NB4 (cell line): ENCODE measurements at places on chromosomes 7 and 10.

DNA sequence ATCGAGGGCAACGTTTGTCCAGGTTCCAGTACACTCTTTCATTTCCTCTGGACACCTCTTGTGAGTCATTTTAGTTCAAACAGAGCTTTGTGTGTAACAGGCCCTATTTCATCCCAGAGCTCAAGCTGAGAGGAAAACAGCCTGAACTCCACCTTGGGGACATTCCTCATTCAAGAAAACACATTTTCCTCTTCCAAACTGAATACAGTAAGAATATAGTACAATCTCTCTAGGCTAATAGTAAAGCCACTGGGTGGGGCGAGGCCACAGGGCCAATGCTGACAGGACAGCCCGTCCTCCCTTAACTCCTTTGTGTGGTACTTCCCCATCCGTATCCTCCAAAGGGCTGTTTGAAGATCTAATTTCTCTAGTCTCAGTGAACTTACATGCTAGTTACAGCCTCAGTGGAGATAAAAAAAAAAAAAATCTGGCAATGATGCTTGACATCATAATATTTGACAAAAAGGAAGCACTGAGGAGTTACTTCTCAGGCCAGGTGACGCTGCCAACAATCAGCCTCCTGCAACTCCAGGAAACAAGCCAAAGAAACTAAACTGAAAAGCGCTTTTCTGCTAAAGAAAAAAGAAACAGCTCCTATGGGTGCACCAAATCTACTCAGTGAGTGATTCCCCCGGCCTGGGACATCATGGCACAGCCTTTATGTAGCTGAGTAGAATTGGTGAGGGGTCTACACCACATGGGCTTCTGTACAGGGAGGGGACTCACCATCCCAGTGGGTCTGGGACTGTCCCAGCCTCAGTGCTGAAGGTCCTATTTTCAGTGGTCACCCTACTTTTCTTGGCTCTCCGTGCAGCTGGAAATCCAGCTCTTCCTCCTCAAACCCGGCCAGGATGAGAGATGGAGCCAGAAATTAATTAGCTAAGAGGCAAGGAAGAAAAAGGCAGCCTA lies 238.2 kb upstream of the NEBL start:
- DNase-seq, result no peak

GRCh38 chr10:102407425-102408130 lies 11.0 kb downstream of the PSD start:
- DNase-seq, result no peak

DNA sequence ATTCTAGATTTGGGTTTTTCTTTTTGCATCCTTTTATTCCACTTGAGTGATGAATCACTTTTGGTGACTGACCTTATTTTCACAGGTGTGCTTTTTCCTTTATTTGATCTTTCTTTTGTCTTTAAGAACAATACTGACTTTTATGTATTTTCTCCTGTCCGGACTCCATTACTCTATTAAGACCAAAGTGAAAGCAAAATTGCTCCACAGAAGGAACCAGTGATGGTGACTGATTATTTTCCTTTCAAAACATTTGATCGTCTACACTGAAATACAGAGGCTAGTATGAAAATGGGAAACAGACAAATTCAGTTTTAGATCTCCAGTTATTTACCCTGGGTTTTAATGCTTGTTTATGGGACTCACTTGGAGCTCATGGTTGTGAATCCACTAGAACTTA lies 15.5 kb downstream of the EXOC4 start:
- no peak for DNase-seq

DNA sequence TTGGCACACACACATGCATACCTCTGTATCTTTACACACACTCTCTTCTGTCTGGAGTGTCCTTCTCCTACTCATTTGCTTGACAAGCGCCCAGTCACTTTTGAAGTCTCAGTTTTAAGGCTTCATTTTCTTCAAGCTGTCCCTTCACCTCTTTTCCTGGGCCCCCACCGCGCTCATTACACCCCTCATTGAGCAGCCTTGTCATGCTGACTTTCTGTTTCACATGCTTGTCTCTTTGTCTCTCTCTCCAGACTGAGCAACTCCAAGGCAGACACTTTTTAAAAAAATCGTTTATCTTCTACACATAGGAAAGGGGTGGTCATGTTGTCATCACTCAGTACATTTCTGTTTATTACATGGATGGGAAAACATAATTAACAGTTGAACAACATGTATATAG lies 225.2 kb upstream of the FZD1 start:
- DNase-seq, result no peak

GRCh38 chr10:59387951-59388670 lies 25.8 kb upstream of the FAM13C start:
- DNase-seq, result peak; percentile 17

- DNase-seq, result no peak
These were observed 187.3 kb upstream of the AUTS2 start for GRCh38 chr7:69411018-69411417.

DNA sequence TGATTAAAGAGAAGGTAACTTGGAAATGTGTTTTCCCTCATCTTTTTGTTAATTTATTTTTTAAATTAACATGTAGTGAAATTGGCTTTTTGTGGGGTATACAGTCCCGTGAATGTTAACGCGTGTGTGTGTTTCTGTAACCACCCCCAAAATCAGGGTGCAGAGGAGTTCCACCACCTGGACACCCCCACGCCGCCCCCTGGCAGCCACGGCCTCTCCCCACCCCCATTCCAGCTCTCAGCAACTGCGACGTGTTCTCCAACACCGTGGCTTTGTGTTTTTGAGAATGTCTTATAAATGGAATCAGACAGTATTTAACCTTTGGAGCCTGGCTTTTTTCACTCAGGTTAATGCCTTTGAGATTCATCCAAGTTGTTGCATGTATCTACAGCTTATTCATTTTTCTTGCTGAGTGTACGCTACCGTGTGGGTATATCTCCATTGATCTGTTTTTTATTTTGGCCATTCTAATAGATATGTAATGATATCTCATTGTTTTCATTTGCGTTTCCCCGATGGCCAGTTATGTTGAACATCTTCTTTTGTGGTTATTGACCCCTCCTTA lies 218.8 kb downstream of the EBF3 start:
- no peak for DNase-seq

- no peak for DNase-seq
These were observed 57.6 kb downstream of the NKX6-2 start for GRCh38 chr10:132728321-132728720.

DNA sequence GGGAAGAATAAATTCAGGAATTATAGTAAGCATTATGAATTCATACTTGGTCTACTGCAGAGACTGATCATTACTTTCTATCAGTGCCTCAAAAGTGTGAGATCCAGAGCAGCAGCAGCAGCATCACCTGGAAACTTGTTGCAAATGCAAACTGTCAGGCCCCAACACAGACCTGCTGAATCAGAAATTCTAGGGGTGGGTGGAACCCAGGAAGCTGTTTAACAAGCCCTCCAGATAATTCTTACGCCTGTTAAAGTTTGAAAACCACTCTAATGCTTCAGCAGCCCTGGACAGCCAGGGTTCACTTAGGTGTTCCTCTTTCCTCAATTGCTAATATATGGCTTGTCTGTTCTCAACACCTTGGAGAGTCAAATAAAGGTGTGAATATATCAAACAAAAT lies 19.5 kb downstream of the CACUL1 start:
- DNase-seq, result no peak

DNA sequence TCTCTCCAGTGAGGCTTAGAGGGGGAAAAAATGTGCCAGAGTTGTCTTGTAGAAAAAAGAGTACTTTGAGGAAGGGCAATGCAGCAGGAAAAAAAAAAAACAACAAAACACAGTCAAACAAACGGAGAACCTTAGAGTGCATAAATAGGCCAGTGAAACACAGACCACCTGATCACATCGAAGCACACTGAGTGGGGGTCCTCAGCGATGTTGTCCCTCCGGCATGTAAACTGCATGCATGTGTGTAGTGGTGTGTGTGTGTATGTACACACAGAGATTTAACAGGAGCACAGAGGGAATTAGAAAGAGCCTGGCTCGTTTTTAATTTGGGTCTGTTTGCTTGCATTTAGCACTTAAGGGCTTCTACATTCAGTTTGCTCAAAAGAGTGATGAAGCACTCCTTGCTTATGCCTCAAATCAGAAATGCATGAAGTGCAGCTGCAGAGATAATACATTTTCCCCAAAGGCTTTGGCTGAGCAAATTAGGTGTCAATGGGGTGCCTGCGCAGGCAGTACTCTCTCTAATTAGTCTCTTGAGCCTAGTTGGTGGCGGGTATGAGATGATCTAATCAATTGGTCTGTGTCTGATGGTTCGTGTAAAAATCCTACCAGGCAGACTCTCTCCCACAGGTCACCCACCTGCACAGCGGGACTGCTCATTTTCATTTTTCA lies 62.7 kb upstream of the FZD1 start:
- no peak for DNase-seq

DNA sequence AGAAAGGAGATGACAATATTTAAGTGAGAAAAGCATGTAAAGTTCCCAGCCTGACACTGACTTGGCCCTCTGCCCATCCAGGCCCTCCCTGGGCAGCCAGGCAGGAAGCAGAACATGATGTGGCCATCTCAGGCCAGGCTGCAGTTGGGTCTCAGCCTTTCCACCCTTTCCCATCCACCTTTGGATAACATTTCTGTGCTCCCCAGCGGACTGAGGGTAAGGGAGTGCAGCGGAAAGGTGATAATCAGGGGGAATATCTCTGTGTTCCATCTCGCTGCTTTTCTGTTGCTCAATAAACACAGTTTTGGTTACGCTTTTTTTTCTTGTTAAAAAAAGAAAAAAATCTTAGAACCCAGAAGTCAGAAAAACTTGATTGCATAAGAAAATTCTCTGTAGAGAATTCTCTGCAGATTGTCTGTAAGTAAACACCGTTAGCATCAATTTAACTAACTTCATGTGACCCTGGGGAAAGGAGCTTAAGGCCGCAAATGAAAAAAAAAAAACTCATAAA lies 37.2 kb upstream of the TARP start:
- DNase-seq, result peak; percentile 87

GRCh38 chr10:75018686-75019307 lies 92.7 kb upstream of the SAMD8 start:
- no peak for DNase-seq
